ENCODE measurements at places on chromosomes 13 and 19. TPM values are rescaled to one million over a fixed set of nuclear protein-coding genes. Genes with fewer than 3 reads are reported as not detected.

DNA sequence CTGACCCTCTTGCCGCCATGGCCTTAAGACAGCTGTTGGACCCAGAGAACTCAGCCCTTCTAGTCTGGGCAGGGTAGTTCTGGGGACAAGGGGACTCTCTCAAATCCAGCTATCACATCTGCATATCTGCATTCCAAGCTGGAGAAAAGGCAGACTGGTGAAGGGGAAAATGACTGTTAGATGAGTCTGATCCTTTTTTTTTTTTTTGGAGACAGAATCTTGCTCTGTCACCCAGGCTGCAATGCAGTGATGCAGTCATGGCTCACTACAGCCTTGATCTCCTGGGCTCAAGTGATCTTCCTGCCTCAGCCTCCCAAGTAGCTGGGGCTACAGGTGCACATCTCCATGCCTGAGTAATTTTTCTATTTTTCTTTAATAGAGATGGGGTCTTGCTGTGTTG, 114.3 kb downstream of the SIPA1L3 start:
- no peak for DNase-seq

GRCh38 chr13:101783554-101783953, 331.1 kb downstream of the ITGBL1 start:
- no peak for DNase-seq

- DNase-seq = peak; percentile 79
Measured at GRCh38 chr19:12052497-12053169, at the start of gene ZNF878. Gene ZNF878, minus strand, starts transcription at chr19:12052961. Its CDS starts 160 bp downstream, at chr19:12052801.

DNA sequence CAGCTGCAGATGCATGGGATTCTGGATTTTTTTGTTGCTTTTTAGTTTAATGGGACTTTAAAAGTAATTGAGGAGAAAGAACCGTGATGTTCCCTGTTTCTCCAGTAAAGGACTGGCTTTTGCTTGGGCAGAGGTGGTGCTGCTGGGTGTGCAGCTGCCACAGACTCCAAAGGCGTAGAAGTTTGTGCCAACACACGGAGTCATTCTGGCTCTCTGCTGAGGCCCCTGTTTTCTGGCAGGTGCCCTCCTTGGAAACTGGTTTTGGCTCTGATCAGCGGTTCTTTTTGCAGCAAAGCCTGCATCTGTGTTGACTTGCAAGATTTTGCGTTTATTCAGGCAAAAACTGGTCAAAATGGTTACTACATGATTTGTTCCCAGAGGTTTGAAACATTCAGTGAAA, 16.0 kb upstream of the QTRT1 start:
- no peak for DNase-seq

GRCh38 chr19:50331994-50332243, 2.7 kb upstream of the KCNC3 start:
- no peak for DNase-seq

- no peak for DNase-seq
Measured at GRCh38 chr13:101017123-101017872, 342.7 kb upstream of the TMTC4 start.

DNA sequence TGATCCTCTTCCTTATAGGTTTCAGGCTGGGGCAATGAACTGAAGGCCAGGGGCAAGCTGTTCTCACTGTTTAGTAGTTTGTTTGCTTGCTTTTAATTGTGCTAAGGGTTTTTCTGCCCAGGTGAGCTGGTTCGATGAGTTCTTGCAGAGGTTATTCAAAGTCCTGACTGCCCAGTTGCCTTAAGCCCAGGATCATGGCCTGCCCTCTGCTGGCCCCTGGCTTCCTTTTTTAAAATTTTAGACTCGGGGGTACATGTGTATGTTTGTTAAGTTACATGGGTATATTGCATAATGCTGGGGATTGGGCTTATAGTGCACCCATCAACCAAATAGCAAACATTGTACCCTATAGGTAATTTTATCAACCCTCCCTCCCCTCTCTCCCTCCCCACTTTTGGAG, 65.7 kb downstream of the ZNF536 start:
- DNase-seq = no peak

DNA sequence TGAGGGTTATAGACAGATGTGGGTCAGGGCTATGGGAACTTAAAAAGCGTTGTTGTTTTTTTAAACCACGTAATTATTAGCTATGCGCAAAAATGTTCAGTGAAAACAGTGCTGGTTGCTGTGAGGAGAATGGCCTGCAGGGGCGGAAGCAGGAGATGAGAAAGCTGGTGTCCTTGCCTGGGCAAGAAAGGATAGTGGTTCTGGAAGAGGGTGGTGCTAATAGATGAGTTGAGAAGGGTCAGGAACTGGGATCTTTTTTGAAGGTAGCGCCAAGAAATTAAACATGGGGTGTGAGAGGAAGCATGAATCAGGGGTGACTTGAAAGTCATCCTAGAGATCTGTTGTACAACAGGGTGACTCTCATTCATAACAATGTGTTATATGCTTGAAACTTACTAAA, 4.8 kb upstream of the SMG9 start:
- no peak for DNase-seq

DNA sequence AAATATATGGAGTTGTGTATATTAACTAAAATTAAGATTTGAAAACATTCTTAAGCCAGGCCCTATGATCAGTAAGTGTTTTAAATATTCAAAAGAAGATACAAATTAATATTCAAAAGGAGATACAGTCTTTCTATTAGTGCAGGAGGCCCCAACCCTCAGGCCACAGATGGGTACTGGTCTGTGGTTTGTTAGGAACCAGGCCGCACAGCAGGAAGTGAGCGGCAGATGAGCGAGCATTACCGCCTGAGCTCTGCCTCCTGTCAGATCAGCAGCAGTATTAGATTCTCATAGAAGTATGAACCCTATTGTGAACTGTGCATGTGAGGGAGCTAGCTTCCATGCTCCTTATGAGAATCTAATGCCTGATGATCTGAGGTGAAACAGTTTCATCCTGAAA, 232.9 kb downstream of the FOXO1 start:
- DNase-seq = no peak

DNA sequence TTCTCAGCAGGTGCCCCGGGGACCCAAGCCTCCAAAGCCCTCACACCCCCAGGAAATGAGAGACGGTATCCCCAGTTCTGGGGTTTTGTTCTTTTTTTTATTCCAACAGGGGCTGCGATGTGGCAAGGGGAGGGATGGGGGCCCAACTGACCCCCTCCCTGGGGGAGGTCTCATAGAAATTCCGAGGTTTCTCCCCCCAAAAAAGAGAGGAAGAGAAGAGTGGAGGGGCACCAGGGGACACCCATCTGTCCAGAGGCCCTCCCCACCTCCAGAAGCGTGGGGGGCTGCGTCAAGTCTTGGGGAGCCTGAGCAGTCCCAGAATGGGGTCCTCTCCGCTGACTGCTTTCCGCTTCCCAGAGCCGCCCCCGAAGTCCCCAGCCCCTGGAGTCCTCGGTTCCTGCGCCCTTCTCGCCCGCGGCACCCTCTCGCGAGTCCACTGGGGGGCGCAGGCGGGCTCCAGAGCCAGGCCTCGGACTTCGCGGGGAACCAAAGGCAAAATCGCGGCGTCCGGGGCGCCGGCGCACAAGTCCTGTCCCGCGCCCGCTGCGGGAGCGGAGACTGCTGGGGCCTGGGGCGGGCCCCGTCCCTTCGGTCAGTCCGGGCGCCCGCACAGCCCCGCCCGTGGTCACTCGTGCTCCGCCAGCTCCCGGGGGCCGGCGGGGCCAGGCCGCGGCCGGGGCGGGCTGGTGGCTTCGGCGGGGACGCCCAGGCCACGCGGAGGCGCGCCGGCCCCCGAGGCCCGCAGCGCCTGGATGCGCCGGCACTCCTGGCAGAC, 4.4 kb upstream of the ATP1A3 start:
- no peak for DNase-seq

GRCh38 chr13:47310401-47310800, 413.5 kb upstream of the HTR2A start:
- no peak for DNase-seq

- DNase-seq = no peak
Measured at GRCh38 chr13:43728421-43728820, 58.4 kb downstream of the ENOX1 start.

- DNase-seq = no peak
Measured at GRCh38 chr19:56252699-56253422, 19.7 kb upstream of the EDDM13 start.

DNA sequence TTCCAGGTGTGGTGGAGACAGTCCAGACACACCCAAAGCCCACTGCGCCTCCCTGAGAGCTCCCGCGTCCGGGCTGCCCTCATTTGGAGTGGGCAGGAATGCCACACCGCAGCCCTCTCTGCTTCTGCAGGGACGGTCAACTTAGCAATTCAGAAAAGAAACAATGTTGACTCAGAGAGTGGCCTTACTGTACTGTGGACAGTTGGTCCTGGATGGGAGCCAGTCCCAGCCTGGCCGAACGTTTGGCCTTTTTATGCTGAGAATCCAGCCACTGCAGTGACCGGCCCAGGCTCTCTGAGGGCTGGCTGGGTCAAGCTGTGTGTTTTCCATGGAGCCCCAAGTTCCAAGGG, 7.2 kb downstream of the GAS6 start:
- DNase-seq = no peak

- no peak for DNase-seq
Measured at GRCh38 chr19:41206456-41206855, 12.6 kb upstream of the AXL start.

DNA sequence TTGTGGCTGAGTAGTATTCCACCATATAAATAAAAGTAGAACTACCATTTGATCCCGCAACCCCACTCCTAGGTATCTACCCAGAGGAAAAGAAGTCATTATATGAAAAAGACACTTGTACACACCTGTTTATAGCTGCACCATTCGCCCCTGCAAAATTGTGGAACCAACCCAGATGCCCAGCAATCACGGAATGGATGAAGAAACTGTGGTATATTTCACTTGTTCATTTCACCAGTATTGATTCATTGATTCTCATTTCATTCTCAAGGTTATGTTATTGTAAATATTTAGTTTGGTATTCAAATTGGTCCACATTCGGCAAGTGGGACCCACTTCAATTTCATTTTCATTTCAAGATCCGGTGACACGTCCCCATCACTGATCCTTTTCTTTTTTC, 8.2 kb upstream of the RFPL4A start:
- no peak for DNase-seq

DNA sequence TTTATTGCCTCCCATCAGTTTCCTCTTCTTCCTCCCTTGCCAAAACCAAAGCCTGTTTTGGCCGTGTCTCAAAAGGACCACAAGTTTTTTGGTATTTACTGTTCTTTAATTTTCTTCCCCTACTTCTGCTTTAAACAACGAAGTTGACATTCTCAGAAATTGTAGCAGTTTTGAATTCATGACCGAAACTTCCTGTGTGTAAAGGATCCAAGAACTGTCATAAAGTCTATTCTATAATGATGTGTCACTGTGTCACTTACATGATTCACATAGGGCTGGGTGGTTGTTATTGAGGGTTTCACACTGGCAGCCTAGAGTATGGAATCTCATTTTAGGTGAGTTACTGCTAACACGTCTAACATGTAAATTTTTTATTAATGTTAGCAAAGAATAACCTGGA, 741.0 kb upstream of the KLHL1 start:
- DNase-seq = no peak

DNA sequence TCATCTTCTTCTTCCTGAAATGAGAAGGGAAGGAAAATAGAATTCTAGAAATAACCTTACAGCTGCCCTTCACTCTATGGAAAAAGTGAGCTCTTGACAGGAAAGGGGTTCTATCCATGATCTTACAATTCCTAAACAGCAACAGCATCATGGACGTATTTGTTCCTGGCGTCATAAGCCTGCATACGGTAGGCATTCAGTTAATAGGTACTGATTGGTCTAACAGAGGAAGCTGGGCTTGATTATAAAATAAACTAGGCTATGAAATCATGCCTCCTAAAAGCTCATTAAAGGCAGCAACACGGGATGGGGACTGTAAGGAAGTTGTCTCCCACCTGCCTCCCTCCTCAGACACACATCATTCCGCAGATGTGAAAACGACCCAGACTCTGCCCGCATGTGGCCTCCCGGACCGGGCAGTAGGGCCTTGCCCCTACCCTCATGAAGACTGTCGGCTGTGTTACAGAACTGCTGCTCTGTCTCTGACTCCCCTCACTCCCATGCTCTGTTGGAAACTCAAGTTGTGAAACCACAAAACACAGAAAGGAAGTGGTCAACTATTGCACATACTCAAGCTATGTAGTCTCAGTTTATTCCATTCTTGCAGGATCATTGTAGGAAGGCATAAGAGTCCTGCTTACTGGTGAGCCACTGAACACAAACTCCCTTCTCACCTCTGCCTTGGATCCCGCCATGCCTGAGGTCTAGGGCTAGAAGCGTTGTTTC, 129.8 kb downstream of the DLEU7 start:
- DNase-seq = peak; percentile 5

GRCh38 chr13:20940083-20940482, 37.5 kb upstream of the XPO4 start:
- DNase-seq = no peak

DNA sequence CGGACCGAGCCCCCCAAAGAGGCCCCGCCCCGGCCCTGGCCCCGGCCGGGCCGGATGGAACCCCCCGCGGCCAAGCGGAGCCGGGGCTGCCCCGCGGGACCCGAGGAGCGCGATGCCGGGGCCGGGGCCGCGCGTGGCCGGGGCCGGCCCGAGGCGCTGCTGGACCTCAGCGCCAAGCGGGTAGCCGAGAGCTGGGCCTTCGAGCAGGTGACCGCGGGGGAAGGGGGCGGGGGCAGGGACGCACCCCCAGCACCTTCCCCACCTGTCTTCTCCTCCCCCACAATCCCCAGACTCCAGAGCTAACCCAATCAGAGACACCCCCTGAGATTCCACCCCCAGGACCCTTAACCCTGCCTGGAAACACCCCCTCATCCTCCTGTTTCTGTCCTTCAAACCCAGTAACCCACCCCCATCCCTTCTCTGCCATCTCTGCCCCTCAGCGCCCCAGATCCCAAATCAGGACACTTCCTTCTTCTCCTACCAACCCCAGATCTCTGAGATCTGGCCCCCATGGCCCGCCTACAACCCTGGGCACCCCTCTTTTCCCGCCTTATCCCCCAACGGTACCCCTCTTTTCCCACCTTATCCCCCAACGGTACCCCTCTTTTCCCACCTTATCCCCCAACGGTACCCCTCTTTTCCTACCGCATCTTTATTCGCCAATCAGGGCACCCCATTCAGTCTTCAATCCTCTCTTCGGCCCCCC, 505 bp downstream of the ZSWIM4 start:
- DNase-seq = no peak

ELAVL1 gene
- 23.1 TPM for total RNA-seq

KASH5 gene
- not detected for total RNA-seq

SIGLECL1 gene
- total RNA-seq = not detected

PRR19 gene
- 0.20 TPM for total RNA-seq

FFAR2 gene
- 0.99 TPM for total RNA-seq

FCAR gene
- 8.4 TPM for total RNA-seq

TEX26 gene
- not detected for total RNA-seq

ICAM1 gene
- 11.3 TPM for total RNA-seq

AMER2 gene
- total RNA-seq = 0.49 TPM

SETDB2 gene
- total RNA-seq = 9.9 TPM

FPR3 gene
- total RNA-seq = 2.2 TPM

GNA15 gene
- 13.2 TPM for total RNA-seq

SYNGR4 gene
- not detected for total RNA-seq
